Stimulated activated CD4-positive, alpha-beta T cell treated with anti-CD3 and anti-CD28 coated beads, Interleukin-15, amount 100 ng/mL, for 1 hour (primary cell): ENCODE measurements at places on chromosomes 1 and 21.

DNA sequence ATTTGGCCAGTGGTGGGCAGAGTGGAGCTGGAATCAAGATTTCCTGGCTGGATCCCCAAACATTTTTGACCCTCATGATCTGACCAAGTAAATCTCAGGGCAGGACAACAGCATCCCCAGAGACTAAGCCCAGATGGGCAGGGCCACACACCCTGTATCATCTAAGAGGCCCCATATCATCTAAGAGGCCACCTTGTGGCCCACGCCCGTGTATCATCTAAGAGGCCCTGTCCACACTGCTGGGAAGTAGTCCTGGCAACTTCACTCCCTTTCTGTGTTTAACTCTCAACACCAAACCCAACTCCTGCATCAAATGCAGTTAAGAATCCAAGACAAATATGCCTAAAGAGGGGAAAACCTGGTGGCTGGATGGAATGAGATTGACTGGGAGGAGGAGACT is 81.6 kb upstream of the SSX2IP start:
- DNase-seq, result no peak

- no peak for DNase-seq
Measured at GRCh38 chr1:87501738-87502137, 173.1 kb downstream of the LMO4 start.

GRCh38 chr1:231139125-231139649 is 22.7 kb upstream of the TRIM67 start:
- DNase-seq, result no peak

DNA sequence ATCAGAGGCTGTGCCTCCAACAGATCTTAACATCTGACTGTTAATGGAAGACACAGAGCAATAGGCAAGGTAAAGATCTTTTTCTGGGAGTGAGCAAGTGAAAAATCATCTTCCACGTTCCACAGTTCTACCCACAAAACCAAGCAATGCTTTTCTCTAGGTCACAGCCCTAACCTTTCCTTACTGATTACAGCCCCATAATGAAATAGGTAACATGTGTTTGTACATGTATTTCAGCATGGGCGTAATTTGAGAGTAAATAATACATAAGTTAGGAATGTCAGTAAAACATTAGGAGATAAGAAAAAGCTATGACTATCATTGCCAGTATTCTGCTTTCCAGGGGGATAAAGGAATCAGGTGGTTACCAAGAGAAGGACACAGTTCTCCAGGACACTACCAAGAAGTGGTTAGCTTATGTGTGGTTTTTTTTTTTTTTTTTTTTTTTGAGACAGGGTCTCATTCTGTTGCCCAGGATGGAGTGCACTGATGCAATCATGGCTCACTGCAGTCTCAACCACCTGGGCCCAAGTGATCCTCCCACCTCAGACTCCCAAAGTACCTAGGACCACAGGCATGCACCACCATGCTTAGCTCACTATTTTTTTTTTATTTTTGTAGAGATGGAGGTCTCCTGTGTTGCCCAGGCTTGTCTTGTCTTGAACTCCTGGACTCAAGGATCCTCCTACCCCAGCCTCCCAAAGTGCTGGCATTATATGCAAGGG is 72.0 kb downstream of the DAP3 start:
- DNase-seq, result no peak
